Right lobe of liver (tissue), 6 donors: ENCODE measurements at places on chromosomes 7 and 10. TPM values are rescaled to one million over a fixed set of nuclear protein-coding genes. Genes with fewer than 3 reads are reported as not detected.

HYAL4 gene
- not detected for total RNA-seq

- no peaks in the 10 kb centered on the region for H3K4me1 ChIP-seq
- H3K4me3 ChIP-seq: no peak overlapping the region
Measured at GRCh38 chr7:706721-707120, 19.8 kb upstream of the DNAAF5 start.

DNA sequence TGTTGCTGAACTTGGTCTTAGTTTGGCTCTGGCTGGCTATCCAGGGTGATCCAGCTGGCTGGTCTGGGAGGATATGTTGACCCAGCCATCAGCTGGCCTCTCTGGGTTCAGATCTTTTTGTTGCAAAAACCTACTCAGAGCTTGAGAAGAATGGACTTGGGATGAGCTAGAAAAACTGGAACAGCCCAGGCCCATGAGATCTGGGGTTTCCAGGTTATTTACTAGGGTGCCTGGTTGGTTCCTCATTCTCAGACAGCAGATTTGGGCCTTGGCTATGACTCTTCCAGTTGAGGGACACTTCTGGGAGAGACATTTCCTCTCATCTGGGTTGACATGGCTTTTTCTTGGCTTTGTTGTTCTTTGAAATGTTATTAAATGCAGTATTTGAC, 116.6 kb downstream of the ADCY1 start:
- H3K4me1 ChIP-seq: peaks cover 36% of the 10 kb centered on the region
- H3K36me3 ChIP-seq: no peaks in the 10 kb centered on the region
- no peaks in the 10 kb centered on the region for H3K27me3 ChIP-seq
- DNase-seq: no peak

GRCh38 chr10:132188331-132188730, 1.6 kb downstream of the DPYSL4 start:
- H3K4me1 ChIP-seq: no peaks in the 10 kb centered on the region
- H3K36me3 ChIP-seq: no peaks in the 10 kb centered on the region
- H3K27ac ChIP-seq: no peak overlapping the region
- no peak for DNase-seq
- H3K27me3 ChIP-seq: peaks cover 32% of the 10 kb centered on the region

DNA sequence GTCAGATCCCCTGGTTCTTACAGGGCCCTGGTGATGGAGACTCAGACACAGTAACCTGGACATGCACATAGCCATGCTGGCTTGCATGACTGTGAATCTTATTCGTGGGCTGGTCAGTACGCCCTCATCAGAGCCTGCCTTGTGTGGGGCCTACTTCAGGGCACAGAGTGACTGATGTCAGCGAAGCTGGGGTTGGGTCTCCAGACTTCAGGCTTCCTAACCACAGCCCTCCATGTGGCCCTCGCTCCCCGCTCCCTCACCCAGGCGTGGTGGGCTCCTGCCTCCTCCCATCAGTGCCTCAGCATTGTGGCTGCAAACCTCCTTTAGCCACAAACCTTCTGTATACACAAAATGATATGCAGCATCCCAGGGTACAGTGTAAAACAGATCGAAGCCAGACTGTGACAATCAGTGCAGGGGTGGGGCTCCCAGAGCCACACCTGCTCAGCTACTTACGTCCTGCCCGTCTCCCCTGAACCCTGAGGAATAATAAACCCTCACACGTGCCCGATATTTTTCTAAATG, 7.1 kb upstream of the C10orf105 start:
- DNase-seq: peak; percentile 44
- H3K4me3 ChIP-seq: no peak overlapping the region
- H3K4me1 ChIP-seq: no peaks in the 10 kb centered on the region
- H3K27ac ChIP-seq: no peak overlapping the region

GRCh38 chr7:151987748-151988529, 31.7 kb downstream of the GALNTL5 start:
- no peaks in the 10 kb centered on the region for H3K36me3 ChIP-seq
- H3K4me1 ChIP-seq: no peaks in the 10 kb centered on the region
- no peak overlapping the region for H3K27ac ChIP-seq
- no peak overlapping the region for H3K4me3 ChIP-seq

RELN gene
- 25.0 TPM for total RNA-seq

OGDHL gene
- 98.5 TPM for total RNA-seq

NUTM2B gene
- total RNA-seq: 0.16 TPM

DNA sequence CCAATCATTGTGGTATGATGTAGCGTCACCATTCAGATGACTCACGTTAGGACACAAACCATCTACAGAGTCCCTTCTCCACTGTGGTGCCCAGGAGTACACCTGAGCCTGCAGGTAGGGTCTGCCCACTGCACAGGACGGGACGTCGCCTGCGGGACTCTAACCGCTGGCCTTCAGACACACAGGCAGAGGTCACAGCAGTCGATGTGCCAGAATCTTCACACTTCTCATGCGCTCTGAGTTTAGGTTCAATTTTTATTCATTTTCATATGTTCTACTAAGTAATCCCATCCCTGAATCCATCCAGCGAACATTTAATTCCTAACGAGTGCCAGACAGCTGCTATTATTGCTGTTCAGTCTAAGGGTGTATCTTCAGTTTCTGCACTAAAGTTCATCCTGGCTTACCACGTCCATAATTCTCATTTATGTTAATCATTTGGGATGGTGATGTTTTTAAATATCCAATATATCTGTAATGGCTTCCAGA, 73.3 kb downstream of the CXCL12 start:
- H3K4me3 ChIP-seq: no peak overlapping the region
- no peaks in the 10 kb centered on the region for H3K27me3 ChIP-seq
- H3K36me3 ChIP-seq: no peaks in the 10 kb centered on the region
- DNase-seq: no peak

DNA sequence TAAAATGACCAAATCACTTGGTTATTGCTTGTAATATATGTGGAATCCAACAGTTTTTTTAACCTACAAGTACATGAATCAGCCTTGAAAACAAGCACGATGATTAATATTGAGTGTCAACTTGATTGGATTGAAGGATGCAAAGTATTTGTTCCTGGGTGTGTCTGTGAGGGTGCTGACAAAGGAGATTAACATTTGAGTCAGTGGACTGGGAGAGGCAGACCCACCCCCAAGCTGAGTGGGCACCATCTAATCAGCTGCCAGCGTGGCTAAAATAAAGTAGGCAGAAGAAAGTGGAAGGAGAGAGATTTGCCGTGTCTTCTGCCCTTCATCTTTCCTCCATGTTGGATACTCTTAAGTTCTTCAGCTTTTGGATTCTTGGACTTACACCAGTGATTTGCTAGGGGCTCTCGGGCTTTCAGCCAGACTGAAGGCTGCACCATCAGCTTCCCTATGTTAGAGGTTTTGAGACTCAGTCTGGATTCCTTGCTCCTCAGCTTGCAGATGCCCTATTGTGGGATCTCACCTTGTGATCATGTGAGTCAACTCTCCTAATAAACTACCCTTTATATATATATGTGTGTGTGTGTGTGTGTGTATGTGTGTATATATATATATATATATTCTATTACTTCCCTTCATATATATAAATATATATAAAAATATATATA, 118.4 kb upstream of the WDR11 start:
- no peak overlapping the region for H3K4me3 ChIP-seq
- no peaks in the 10 kb centered on the region for H3K36me3 ChIP-seq
- H3K27ac ChIP-seq: no peak overlapping the region
